CD4-positive, alpha-beta T cell treated with Interleukin-17A for 1 hour (primary cell): ENCODE measurements at places on chromosomes 3 and 15.

DNA sequence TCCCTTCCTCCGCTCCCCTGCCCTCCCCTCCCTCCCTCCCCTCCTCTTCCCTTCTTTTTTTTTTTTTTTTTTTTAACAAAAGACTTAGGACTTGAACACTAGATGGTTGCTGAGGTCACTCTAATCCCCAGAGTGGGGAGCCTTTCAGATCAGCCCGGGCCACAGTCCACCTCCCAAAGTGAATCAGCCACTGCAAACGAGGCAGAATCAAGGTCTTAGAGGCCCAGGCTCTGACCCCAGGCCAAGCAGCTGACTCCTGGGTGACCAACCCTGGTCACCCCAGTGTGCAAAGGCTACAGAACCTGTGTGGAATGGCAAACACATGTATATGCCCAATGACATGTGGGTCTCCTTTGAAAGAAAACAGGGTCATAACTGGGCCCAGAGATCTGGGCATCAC, 18.3 kb upstream of the EHD4 start:
- no peak for DNase-seq

GRCh38 chr3:142429582-142429981, 18.3 kb downstream of the XRN1 start:
- DNase-seq: no peak

DNA sequence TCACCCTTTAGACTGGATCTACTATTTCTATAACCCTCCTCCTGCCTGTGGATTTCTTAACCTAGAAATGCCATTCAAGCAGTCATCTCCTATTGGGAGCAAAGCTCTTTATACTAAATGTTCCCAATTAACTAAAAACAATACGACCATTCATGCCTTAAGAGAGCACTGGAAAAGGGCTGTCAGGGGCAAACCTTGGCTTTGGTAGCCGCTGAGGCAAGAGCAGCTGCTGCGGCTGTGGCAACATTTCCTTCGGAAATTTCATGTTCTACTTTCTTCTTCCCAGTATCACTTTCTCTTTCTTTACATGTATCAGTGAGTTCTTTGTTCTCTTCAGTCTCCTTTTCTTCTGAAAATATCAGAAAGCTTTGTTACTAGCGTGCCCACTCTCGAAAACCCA, 56.3 kb upstream of the CSPG5 start:
- no peak for DNase-seq

- DNase-seq: no peak
Measured at GRCh38 chr3:94285872-94286271, 223.0 kb downstream of the NSUN3 start.

- no peak for DNase-seq
Measured at GRCh38 chr3:154775821-154776548, 304.1 kb upstream of the MME start.

DNA sequence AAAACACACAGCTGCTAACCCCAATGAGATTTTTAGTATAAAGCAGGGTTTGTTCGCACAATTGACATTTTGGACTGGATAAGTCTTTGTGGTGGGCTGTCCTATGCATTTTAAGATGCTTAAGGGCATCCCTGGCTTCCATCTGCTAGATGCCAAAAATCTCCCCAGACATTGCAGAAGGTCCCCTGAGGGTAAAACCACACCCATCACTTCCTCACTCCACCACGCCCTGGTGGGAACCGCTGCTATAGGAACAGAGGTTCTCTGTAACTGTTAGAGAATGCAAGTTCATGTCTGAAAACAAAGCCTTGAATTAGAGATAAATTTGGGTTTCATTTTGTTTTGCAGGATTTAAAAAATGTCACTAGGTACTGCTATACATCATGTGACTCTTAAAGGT, 67.7 kb downstream of the ARHGEF26 start:
- DNase-seq: no peak

DNA sequence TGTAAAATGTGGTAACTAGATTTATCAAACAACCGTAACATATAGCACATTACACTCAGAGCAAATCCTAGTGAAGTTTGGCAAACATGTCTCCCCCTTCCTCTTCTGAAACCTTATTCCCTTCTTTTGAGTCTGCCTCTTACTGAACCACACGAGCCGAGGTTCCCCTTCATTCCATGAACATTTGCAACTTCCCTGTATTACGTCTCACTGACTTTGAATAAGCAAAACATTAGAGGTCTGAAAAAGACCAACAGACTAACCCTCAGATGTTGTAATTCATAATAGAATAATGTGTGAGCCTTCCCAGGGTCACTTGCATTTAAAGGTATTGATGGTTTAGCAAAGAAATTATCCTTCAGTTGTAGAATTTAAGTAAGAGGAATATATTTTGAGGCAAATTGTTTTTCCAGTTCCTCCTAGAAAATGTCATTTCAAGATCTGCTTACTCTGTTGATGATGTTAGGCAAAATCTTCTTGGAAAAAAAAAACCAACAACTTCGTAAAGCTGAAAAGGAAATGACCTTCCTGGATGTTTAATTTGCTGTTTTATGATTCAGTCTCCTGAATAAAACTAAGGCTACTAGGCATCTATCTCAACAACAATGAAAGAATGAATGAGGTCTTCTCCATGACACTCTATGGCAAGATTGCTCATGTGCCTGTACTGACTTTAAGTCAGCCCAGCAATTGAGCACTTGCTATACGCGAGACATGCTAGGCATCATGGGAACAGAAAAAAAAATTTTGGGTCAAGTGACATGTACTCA, 296.9 kb upstream of the NECTIN3 start:
- DNase-seq: no peak

GRCh38 chr3:183449391-183449790, 21.0 kb upstream of the MCF2L2 start:
- DNase-seq: no peak

- no peak for DNase-seq
Measured at GRCh38 chr15:41154412-41154811, 38.3 kb upstream of the INO80 start.

DNA sequence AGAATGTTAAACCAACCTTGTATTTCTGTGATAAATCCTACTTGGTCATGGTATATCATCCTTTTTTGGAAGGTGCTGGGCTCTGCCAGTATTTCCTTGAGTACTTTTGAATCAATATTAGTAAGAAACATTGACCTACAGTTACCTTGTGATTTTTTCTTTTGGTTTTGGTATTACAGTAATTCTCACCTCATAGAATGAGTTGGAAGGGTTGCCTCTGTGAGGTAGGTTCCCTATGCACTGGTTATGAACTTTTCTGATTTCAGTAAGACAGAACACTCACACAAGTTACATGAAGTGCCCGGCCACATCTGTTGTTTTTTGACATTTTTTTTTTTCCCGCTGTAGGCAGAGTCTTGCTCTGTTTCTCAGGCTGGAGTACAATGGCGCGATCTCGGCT, 20.0 kb downstream of the PCCB start:
- no peak for DNase-seq

DNA sequence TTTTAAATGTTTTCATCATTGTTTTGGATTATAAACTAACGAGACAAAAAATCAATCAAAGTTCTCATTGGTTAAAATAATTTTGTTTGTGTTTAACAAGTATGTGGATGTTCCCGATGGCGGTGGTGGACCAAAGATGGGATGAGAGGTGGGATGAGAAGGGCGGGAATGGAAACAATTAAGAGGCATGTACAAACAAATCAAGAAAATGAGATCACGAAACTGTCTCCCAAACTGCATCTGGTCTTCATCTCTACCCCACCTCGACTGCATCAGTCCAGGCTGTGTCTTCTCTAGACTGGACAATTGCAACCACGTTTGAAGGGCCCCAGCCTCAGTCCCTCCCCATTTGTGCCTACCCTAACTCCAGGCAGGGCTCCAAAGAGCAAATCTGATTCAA, 56.1 kb downstream of the SLC12A8 start:
- no peak for DNase-seq

GRCh38 chr3:49134471-49135265, 1.8 kb upstream of the LAMB2 start:
- no peak for DNase-seq

GRCh38 chr3:187242900-187243299, 45.6 kb downstream of the RTP1 start:
- DNase-seq: no peak

DNA sequence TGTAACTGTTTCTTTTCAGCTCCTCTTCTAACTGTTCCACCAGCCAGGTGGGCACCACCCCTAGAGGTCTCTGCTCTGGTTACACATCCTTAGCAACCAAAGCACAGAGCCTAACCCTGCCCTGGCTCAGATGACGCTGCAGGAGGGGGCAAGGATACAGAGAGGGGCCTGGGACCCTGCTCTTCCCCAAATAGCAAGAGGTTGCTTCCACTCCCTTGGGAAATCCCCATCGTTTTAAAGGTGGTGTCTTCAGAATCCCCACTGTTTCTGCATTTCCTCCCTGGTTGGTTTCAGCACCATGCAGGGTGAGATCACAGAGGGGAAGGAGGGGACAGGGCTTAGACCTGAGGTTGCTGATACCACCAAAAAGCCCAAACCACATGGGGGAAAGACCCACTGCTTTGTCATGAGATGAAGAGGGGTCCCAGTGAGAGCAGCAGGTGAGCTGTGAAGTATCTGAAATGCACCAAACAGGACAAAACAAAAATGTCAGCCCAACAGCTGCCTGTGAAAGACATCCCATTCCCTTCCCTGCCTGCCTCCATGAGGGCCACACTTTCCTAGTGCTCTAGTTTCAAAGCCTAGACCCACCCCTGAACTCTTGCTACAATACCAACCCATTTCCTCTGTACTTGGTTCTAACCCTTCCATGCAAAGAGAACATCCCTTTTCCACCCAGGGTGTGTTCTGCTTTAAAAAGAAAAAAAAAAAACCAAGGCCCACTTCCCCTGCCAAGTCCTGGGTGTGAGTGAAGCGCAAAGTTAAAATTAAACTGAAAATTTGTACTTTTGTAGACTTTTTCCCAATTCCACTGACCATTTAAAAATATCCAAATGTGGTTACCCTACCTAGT, 29.0 kb downstream of the ANP32A start:
- DNase-seq: peak; percentile 78

DNA sequence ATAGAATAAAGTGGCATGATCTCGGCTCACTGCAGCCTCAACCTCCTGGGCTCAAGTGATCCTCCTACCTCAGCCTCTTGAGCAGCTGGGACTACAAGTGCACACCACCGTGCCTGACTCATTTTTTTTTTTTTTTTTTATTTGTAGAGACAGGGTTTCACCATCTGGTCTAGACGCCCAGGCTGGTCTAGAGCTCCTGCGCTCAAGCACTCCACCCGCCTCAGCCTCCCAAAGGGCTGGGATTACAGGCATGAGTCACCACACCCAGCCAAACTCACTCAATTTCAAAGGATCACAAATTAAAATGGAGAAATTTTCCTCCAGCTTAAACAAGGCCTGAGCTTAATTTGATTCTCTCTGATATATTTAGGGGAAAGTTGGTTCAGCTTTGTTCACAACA, 27.3 kb upstream of the NMB start:
- no peak for DNase-seq

DNA sequence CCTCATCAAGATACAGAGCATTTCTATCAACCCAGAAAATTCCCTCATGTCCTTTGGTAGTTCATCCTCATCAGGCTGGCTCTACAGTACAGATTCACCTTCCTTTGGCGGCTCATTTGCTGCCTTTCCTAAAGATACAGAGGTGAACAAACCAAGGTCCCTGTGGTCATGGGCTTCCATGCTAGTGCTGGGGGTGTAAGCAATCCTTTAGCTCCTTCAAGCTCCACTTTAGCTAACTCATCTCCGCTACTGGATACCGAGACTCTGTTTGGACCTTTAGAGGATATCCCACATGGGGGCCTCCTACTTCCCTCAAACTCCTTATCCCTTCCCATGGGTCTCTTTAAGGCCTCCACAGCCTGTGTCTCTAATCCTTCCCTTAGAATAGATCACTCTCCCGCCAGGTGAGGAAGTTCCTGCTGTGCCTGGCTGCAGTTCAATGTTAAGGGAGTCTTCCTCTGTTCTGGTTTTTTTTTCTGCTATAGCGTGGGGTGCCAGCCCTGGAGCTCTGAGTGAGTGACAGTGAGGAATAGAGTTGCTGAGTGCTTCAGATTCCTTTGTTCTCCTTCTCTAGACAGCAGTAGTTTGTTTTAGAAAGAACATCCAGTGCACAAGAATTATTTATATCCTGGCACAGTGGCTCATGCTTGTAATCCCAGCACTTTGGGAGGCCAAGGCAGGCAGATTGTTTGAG, 30.7 kb downstream of the CLEC3B start:
- DNase-seq: no peak

DNA sequence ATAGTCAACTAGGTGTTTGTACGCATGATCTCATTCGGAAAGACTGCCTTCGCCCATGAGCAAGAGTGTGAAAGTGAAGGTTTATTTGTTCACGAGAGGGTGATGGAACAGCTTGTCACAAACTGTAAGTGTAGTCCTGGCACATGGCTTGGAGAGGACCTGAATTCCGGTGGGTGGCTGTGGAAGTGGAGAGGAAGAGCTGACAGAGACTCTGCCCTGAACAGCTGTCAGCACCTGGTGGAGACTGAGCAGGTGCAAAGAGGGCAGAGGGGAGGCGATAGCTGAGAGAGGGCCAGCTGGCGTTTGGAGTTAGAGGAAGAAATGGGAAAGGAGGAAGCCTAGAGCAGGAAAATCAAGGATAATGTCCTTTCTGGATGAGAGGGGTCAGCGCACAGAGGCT, 155.7 kb downstream of the EEFSEC start:
- DNase-seq: no peak

- DNase-seq: no peak
Measured at GRCh38 chr15:20280933-20281463, 260.6 kb downstream of the GOLGA6L6 start.
